ENCODE measurements at places on chromosomes 1 and 21. TPM values are rescaled to one million over a fixed set of nuclear protein-coding genes. Genes with fewer than 3 reads are reported as not detected.

Gene LHX4
- not detected for total RNA-seq

Gene CA14
- total RNA-seq, result 2.3 TPM

Gene SLC9C2
- not detected for total RNA-seq

Gene LGALS8
- total RNA-seq, result 95.3 TPM

Gene EXO1
- total RNA-seq, result 4.1 TPM

Gene CFAP126
- 0.82 TPM for total RNA-seq

Gene ARF1
- total RNA-seq, result 242 TPM

Gene S100A8
- 89.2 TPM for total RNA-seq

Gene APOBEC4
- total RNA-seq, result not detected

Gene SMIM11
- total RNA-seq, result 19.6 TPM

Gene TNFAIP8L2
- 2.3 TPM for total RNA-seq

Gene GNL2
- total RNA-seq, result 62.0 TPM

Gene ITLN2
- total RNA-seq, result not detected

Gene HES2
- total RNA-seq, result 0.35 TPM

Gene TFAP2E
- total RNA-seq, result 0.82 TPM

Gene HPDL
- total RNA-seq, result 5.8 TPM

Gene RNF186
- total RNA-seq, result 0.18 TPM

Gene AMY1B
- total RNA-seq, result not detected

Gene PPCS
- total RNA-seq, result 27.7 TPM

Measured in metanephros (tissue), 2 donors.